DMS53 (cell line): ENCODE measurements at places on chromosomes 1 and 21.

GRCh38 chr1:193438312-193438711 is 251.9 kb upstream of the B3GALT2 start:
- no peak for DNase-seq

GRCh38 chr1:21955501-21956281 is 18.6 kb upstream of the HSPG2 start:
- DNase-seq: peak; percentile 15

DNA sequence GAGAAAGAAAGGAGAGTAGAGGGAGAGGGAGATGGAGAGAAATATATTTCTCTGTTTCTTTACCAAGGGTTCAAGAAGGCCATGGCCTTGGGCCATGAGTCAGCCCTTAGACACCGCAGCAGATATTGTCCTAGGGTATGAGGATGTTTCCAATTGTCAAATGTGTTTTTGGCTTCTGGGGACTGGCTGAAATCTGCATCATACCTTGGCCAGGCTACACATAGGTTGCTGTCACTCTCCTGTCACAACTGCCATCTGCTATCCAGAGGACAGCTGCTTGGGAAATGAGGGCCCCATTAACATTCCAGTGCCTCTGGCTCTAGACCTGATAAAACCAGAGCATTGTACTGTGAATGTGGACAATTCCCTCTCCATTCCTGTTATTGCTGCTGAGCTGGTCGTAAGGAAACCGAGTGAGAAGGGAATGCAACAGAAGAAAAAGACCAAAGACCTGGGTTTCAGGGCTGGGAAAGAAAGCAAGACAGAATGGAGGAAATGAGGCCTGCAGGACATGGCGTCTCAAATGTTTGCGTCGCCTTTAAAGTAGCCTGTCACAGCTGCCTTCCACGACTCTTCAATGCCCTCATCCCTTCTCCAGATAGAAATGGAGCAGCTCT is 8.8 kb upstream of the PIGC start:
- peak; percentile 71 for DNase-seq

DNA sequence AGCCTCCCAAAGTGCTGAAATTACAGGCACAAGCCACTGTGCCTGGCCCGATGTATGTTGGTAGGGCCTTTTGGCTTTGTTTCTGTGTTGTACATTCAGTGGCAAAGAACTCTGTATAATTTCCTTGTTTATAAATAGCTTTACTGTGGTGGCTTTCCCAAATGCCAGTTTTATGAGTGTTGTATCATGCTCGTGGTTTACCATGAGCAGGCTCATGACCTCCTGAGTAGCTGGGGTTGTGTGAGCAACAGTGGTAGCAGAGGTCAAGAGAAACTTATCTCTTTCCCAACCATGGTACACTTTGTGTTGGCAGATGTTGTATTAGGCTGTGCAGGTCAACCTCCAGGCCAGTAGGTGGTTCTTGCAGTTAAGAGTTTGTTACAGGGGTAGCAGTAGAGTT is 420.4 kb upstream of the BEND5 start:
- no peak for DNase-seq

DNA sequence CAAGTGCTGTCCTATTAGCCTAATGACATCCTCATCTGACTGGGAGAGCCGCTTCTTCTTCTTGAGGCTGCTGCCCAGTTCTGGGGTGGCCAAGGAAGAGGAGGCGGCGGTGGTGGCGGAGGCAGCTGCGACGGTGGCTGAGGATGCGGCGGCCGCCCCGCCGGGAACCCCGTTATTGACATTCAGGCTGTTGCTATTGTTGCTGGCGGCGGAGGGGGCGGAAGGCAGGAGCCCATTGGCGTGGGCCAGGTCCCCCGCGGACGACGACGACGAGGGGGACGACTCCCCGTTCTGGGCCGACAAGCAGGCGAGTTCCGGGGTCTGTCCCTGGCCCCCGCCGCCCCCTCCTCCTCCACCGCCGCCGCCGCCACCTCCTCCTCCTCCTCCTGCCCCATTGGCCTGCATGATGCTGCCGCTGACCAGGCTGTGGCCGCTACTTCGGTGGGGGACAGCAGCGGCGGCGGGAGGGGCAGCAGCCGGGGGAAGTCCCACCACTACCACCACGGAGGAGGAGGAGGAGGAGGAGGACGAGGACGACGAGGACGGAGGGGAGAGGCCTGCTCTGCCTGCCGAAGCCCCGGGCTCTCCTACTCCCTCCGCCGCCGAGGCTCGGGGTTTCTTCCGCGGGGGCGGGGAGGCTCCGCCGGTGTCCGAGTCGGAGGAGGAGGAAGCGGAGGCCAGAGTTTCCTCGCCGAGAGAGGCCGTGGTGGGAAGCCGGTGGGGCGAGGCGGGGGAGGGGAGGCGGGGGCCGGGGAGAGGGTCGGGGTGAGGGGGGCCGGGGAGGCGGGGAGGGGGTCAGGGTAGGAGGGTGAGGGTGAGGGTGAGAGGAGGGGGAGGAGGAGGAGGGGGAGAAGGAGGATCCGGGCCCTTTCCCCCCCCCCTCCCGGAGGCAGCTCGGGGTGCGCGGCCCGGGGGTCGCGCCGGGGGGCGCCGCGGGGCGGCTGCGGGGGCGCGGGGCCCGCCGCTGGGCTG is 610 bp downstream of the WDR26 start:
- DNase-seq: peak; percentile 70

GRCh38 chr1:17923666-17924065 is 168.5 kb downstream of the ACTL8 start:
- no peak for DNase-seq

GRCh38 chr1:22228505-22228911 is 85.6 kb upstream of the WNT4 start:
- peak; percentile 77 for DNase-seq

DNA sequence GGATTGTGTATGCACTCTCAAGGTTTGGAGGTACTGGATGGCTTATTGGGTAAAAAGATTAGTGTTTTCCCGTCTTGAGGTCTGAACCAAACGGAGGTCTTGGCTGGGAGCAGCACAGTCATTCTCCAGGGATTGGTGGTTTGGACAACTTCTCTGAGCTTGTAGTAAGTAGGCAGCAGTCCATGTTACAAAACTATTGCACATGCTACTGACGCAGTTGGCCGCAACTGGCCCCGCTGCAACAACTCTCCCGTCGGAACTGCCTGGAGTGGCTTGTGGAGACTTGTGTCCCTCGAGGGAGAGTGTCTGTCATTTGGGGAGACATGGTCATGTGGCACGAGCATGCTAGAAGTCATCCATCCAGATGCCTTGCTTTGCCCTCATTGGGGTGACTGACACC is 276.0 kb downstream of the TM2D1 start:
- no peak for DNase-seq

- DNase-seq: peak; percentile 40
Measured at GRCh38 chr1:219900201-219900600, 28.2 kb downstream of the SLC30A10 start.

DNA sequence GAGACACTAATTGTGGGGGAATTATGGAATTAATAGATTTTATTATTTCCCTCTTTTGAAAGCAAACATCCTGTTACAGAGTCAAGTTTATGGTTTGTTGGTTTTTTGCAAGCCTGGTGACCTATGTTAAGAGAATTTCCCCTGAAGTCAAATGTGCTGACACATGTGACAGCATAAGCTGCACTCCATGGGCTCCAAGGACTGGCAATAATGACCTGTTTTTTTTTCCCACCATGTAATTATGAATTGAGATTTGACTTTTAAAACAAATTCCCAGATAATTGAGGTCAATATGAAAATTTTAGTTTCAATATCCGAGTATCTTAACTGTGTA is 242.5 kb upstream of the SGIP1 start:
- peak; percentile 39 for DNase-seq

- no peak for DNase-seq
Measured at GRCh38 chr1:1879942-1880341, 10.9 kb downstream of the GNB1 start.

GRCh38 chr1:22026924-22027289 is 25.4 kb downstream of the CELA3A start:
- no peak for DNase-seq

GRCh38 chr1:8315573-8316475 is 2.1 kb upstream of the SLC45A1 start:
- peak; percentile 36 for DNase-seq

DNA sequence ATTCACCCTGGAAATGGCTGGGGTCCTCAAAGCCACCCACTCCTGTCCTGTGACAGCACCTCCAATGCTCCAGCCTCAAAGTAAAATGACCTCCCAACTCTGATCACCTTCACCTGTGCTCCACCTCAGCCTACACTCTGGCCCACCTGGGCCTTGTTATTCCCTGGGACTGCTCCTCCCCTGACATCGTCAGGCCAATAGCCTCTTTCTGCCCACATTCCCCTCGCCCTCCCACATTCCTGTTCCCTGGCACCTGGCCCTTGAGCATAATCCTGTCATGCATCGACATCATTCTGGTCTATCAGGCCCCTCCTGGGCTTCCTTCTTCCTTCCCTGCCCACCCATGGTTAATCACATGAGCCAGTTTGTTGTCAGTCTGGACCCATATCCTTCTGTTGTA is 13.2 kb upstream of the BCAR3 start:
- DNase-seq: no peak

DNA sequence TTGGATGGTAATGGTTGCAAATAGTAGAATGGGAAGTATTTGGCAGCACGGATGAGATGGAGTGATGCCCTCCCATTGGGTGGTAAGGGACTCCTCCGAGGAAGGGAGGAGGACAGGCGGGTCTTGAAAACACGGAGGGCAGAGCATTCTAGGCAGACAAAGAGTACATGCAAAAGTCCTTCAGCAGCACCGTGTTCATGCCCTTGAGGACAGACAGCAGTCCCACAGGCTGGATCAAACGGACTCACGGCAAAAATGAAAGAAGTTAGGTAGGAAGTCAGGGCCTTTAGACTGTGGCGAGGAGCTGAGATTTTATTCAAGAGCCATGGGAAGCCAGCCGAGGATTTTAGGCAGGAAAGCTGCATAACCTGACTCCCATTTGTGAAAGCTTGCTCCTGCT is 253.9 kb downstream of the RHOU start:
- no peak for DNase-seq

DNA sequence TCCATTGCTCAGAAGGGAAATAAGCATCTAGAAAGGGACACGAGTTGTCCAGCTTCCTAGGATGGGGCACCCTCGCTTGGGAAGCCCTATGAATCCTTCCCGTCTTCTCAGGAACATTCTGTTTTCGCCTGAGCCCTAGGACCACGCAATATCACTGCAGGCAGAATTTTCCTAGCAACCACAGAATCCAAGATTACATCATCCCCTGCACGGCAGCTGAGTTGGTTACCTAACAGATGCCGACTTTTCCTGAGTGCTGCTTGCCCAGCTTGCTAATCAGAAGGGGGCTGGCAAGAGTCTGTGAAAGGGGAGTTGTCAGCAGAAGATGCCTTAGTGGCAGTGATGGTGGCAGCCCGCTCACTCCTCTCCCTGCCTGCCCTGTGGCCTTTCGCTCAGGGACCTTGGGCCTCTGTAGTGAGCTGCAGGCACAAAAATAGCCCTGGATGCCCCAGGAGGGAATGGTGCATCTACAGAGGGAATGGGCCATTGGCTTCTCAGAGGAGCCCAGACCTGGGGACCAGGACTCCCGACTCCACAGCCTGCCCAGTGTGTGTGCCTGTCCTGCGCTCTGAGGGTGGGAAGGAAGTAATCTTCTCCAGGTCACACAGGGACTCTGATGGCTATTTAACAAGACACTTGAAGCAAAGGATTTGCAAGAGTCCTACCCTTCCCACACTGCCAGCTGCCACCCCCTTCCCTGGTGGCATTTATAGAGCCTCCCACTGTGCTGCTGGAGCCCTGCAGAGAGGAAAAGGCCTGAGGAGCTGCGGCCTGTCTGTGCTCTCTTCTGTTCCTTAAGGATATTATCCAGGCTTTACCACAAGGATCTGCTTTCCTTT is 28.9 kb upstream of the CLSTN1 start:
- DNase-seq: peak; percentile 57

DNA sequence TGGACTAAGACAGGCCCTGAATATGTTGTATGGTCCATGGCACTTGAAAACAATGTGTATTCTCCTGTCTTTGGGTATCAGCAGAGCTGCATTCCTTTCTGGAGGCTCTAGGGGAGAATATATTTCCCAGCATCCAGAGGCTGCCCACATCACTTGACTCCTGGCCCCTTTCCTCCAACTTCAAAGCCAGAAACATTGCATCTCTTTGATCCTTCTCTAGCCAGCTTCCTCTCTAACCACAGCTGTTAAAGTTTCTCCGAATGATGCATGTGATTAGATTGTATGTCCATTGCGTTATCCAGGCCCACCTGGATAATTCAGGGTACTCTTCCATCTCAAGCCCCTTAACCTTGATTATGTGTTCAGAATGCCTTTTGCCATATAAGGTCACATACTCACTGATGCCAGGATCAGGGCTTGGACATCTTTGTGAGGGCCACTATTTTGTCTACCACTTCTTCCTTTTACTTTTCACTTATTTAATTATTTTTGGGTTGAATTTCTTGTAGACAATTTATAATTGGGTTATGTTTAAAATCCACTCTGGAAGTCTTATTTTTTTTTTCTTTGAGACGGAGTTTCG is 5.3 kb downstream of the CHD1L start:
- no peak for DNase-seq

DNA sequence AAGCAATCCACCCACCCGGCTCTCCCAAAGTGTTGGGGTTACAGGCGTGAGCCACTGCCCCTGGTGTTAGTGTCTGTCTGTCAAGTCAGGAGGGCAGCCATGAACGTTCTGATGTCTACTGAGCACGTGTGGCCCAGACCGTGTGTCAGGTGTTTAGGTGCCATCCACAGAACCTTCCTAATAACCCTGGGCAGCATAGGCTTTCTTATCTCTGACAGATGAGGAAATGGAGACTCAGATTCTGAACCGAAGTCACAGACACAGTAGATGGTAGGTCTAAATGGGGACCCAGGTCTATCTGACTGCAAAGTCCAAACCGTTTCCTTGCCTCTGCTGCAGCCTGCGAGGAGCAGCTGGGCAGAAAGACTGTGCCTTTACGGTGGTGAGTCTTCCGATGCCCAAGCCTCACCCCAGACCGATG is 622 bp upstream of the IL6R start:
- peak; percentile 65 for DNase-seq

DNA sequence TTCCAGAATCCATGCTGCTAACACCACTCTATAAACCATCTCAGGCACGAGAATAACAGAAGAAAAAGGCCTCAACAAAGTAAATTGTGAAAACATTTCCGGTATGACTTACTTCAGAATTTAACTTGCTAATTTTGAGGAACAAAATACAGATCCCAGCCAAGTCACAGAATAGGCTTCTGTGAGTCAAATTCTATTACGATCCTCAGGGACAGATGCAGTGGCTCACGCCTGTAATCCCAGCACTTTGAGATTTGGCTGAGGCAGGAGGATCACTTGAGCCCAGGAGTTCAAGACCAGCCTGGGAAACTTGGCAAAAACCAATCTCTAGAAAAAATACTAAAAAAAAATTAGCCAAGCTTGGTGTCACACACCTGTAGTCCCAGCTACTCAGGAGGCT is 8.8 kb upstream of the CCDC27 start:
- no peak for DNase-seq

GRCh38 chr1:20885121-20885520 is 98.0 kb upstream of the HP1BP3 start:
- DNase-seq: no peak
